NCI-H2171 (cell line): ENCODE measurements at places on chromosomes 7 and 10.

GRCh38 chr7:20560325-20561180 is 54.9 kb upstream of the ABCB5 start:
- DNase-seq: peak; percentile 23

DNA sequence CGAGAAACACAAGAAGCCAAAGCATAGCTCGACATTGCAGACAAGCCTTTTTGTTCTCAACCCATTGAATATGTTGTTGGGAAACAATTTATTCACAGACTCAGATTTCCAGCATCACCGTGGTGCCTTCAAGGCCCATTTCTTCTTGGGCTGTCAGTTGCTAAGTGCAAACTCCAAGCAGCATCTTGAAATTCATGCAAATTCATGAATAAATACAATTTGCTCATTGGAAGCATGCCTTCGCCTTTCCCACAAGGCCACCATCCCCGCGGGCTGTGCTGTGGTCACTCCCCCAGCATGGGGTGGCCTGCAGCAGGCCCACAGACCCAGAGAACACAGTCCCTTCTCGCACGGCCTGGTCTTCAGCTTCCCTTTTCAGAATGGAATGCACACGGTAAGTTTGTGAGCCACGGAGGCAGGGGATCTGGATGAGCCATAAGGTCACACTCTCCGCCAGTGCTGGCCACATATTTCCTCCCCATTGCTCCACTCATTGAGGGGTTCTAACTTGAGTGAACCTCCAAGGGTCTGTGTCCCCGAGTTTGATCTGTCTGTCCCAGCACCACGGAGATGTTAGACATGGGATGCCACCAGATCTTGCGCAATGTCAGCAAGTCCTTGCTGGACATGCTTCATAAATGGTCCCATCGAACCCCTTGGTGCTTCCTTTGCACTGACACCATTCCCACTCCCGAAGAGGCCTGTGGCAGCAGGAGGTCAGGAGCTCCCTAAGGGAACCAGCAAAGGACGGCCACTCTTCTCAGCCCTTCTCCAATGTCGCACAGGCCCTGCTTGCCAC is 109.5 kb downstream of the GFRA1 start:
- no peak for DNase-seq

DNA sequence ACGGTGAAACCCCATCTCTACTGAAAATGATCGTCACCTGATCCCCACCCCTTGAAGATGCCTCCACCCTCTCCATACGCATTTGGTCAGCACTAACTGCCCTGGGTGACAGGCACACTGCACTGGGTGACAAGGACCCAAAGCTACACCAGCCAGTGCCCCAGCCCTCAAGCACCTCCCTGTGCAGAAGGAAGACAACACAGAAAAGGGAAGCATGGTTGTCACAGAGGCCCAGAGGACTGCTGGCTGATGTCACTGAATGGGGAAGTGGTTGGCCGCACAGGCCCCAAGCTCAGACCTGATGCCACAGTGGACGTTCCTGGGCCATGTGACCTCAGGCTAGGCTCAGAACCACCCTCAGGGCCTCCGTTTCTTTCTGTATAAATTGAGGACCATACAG is 4.2 kb upstream of the PILRA start:
- DNase-seq: no peak

GRCh38 chr10:102072673-102073527 is 7.8 kb downstream of the HPS6 start:
- peak; percentile 15 for DNase-seq

GRCh38 chr10:124943301-124944092 is 1.6 kb downstream of the ZRANB1 start:
- DNase-seq: no peak

GRCh38 chr10:91668913-91669312 is 36.0 kb upstream of the PPP1R3C start:
- DNase-seq: no peak

- DNase-seq: no peak
Measured at GRCh38 chr7:24608504-24608903, 35.3 kb downstream of the PALS2 start.

DNA sequence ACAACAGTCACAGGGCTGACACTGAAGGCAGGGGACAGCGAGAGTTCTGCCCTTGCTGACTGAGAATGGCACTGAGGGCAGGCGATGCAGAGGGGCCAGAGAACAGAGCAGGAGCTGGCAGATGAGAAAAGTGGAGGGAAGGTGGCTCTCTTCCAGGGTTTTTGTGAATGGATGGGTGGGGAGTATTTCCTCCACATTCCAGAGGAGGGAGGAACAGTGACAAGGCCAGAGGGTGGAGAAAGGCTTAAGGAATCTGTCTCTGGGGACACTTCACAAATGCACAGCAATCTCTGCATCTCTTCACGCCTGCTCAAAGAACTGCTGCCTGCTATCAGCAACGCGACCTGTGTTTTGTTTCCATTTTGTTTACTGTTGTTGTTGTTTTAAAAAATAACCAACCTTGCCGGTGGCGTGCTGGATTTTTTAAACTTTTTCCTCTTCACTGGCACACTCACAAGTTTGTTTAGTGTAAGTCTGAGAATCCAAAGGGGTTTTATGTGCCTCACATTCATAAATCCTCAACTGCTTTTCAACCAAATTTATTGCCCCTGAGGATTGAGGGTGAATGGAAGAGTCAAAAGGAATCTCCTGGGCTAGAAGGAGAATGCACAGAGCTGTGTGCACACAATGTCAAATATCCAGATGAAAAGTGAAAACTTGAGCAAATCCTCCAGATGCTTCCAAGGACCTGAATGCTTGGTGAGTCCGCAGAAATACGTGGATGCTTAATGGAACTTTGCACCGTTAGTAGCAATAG is 129.3 kb downstream of the GLI3 start:
- no peak for DNase-seq

- no peak for DNase-seq
Measured at GRCh38 chr10:82661701-82662100, 786.7 kb downstream of the NRG3 start.

DNA sequence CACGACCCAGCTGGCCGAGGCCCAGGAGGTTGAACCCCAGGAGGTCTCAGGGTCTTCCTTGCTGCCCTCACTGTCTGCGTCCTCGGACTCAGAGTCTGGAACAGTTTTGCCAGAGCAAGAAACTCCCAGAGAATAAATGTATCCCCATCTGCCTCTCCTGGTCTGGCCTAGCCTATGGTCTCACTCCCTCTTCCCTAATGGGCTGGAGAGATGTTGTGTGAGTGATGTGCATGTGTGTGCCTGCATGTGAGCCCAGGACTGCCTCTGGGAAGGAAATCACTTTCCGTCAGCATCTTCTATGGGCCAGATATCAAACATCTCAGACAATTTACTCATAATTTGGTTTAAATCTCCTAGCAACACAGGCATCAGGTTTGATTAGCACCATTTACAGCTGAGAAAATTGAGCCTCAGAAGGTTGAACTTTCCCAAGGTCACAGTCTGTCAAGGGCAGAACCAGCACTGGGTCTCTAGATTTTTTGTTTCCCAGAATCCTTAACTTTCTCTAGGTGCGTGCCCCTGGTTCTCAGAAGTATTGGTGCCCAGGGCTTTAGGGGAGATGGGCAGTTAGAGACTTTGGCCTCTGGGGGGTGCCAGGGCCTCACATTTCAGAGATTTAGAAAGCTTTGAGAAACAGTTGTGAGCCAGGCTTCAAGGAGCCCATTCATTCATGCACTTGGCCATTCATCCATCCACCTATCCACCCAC is 4.9 kb downstream of the TMEM270 start:
- peak; percentile 14 for DNase-seq

- DNase-seq: no peak
Measured at GRCh38 chr10:122303271-122304053, 32.4 kb downstream of the BTBD16 start.

- peak; percentile 21 for DNase-seq
Measured at GRCh38 chr7:17716816-17717215, 223.5 kb downstream of the SNX13 start.

- DNase-seq: no peak
Measured at GRCh38 chr10:124967255-124967654, 25.3 kb downstream of the ZRANB1 start.

- no peak for DNase-seq
Measured at GRCh38 chr10:72523932-72524396, 101.9 kb downstream of the MICU1 start.

- DNase-seq: no peak
Measured at GRCh38 chr7:164882-165660, 27.3 kb upstream of the FAM20C start.

DNA sequence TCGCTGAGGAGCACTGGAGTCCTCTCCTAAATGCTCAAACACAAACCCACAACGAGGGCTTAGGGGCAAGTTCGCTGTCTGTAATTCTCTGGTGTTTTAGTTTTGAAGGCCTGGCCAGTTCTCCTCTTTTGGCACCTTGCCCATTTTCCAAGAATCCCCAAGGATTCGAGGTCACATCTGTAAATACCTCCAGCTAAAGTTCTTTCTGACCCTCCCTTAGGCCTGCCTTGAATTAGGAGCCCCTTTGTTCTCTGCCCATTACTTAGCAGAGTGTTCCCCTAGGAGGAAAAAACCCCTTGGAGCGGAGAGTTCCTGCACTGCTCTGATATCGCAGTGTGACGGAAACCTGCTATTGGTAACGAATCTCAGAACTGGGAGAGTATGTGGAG is 743 bp upstream of the PYROXD2 start:
- DNase-seq: no peak

DNA sequence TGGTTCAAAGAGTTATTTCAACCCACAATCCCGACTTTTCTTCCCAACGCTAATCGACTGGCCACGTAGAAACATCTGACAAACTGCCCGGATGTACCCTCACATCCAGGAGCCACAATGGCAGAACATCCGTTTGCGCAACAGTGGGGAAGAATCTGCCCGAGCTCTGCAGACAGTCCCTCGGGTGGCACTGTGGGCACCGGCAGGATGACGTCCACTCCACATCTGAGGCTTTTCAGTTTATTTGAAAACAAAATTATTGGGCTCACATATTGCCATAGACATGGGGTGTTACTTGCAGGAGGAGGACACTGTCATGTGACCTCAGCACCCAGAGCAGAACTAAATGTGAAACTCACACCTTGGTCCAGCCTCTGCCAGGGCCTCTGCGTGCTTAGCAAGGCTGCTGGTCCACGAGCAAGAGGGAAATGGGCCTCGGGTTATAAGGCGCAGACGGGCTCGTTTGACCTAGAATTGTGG is 84.1 kb downstream of the MKI67 start:
- no peak for DNase-seq

- no peak for DNase-seq
Measured at GRCh38 chr7:81932936-81933335, 163.1 kb upstream of the HGF start.

DNA sequence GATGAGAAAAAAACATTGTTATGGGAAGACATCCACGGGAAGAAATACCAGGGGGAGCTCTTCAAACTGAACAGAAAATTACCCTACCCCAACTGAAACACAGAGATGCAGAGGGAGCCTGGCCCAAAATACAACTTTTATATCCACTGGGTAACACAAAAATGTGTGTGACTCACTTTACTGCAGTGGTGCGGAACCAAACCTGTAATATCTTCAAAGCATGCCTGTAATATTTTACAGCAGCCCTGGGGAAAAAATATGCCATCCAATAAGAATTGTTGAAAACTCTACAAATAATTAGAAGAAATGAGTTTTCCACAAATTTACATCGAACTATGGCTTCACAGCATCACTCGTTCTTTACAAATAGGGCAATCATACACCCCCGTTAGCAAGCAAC is 49.8 kb upstream of the SRRM3 start:
- no peak for DNase-seq

DNA sequence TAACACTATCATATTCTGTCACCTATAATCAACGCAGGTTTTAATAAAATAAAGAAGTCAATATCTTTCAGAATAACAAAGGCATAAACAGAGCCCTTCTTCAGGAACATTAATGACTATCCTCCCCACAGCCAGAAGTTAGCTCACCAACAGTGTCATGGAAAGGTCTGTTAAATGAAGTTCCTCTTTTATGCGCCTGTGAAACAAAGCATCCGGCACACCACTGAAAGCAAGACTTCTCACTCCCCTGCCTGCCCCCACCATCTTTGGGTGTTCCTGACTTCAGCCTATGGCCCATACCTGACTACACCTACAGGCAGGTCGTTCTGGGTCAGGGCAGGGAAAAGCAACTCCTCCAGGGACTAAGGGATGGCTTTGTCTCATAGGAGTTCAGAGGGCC is 205.4 kb downstream of the FANK1 start:
- no peak for DNase-seq

DNA sequence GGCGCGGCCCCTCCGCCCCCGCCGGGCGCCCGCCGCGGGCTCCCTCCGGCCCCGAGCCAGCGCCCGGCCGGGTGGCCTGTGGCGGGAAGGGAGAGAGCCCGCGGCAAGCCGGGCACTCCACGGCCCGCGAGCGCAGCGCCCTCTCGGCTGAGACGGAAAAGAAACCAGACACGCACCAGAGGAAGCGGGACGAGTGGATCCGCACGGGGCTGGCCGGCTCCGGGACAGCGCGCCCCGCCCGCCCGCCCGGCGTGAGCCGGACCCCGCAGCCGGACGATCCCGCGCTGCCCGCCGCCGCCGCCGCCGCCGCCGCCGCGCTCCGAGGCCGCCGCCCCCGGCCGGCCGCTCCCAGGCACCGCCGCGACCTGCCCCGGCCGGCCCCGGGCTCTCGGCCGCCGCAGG is 300 bp downstream of the ARHGAP21 start:
- no peak for DNase-seq

DNA sequence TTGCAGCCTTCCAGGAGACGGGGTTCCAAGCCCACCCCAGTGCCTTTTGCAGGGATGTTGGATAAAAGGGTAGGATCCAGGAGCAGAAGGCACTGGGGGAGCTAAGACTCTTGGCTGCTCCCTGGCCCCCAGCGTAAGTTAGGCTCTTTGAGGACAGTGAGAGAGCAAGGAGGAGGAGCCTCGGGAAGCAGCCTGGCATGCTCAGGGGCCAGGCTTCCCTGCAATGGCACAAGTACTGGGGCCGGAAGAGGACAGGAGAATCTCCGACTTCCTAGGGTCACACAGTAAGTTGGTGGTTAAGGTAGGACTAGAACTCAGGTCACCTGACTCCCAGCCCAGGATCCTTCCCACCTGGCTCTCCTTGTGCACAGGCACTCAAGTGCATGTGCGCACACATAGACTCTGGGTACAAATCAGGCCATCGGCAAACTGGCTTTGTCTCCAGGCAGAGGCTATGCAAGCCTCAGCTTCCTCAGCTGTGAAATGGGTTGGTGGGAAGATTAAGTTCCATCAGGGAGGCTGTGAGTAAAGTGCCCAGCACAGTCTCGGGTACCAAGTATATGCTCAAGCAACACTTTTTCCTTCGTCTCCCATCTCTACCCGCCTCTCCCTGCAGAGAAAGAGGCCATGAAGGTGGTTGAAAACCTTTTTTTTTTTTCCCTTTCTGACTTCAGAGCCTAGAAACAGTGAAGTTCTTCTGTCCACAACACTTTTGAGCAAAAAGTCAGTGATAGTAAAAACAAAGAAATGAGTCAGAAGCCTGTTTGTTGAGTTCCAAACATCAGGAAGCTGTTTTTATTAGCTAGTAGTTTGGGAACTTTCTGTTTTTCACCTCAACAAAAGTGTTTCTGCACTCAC is 79.1 kb downstream of the NEURL1 start:
- no peak for DNase-seq

GRCh38 chr7:17407229-17407628 is 108.8 kb downstream of the AHR start:
- DNase-seq: no peak

- no peak for DNase-seq
Measured at GRCh38 chr7:100577507-100577906, 3.8 kb upstream of the SAP25 start.

- no peak for DNase-seq
Measured at GRCh38 chr7:101457001-101457750, 94.5 kb downstream of the COL26A1 start.

GRCh38 chr10:103692436-103692951 is 162.9 kb downstream of the SH3PXD2A start:
- DNase-seq: peak; percentile 14

GRCh38 chr7:132881317-132881716 is 200.6 kb downstream of the CHCHD3 start:
- peak; percentile 7 for DNase-seq

- DNase-seq: no peak
Measured at GRCh38 chr7:36600314-36600682, 124.0 kb downstream of the AOAH start.
